ENCODE measurements at places on chromosomes 12 and 14. TPM values are rescaled to one million over a fixed set of nuclear protein-coding genes. Genes with fewer than 3 reads are reported as not detected.

GRCh38 chr12:81819991-81820633 lies 61.0 kb upstream of the PPFIA2 start:
- ATAC-seq = no peak

DNA sequence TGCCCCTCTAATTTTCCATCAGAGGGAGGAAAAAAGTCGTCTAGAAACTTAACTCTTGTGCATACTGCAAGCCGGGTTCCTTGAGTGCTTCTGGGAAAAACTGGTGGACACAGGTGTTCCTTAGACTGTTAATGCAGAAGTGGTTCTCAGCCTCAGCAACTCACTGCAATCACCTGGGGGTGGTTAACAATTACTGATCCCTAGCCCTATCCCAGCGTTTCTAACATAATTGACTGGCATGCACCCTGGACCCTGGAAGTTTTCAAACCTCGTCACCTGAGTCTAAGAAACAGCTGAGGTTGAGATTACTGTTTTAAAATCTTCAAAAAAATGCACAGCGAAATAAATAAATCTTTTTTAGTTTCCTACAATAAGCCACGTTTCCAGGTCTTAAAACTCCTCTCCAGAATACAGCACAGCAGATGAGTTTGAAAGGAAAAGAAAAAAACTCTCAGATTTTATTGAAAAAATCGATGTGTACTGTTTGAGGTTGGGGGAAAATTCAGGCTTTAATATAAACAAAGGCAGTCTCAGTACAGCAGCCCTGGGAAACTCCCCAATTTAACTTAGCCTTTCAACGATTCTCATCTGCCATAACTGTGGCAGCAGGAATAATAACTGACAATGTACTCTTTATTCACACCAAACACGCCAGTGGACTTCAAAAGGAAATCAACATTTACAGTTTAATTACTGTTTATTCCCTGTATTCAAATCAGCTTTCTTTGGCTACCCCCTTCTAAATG lies 45.4 kb downstream of the PHLDA1 start:
- ATAC-seq = no peak

GRCh38 chr12:128820723-128821432 lies 2.9 kb downstream of the SLC15A4 start:
- ATAC-seq = no peak

RTL1 gene
- not detected for total RNA-seq

DNA sequence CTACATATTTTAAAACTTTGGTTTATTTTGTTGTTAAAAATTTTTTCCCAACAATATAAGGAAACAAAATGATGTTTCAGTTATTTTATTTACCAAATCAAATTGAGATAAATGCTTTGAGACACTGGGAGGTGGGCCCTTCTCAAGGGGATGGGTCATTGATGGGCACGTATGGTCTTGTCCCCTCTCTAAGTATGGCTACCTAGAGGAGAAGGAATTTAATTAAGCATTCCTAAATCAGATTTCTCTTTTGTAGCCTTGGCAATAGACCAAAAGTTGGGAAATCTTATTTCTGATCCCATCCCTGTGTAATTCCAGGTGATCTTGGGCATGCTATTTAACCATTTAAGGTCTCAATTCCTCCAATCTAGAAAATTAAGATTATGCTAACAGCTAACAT lies 79.0 kb downstream of the SCN8A start:
- ATAC-seq = no peak

DNA sequence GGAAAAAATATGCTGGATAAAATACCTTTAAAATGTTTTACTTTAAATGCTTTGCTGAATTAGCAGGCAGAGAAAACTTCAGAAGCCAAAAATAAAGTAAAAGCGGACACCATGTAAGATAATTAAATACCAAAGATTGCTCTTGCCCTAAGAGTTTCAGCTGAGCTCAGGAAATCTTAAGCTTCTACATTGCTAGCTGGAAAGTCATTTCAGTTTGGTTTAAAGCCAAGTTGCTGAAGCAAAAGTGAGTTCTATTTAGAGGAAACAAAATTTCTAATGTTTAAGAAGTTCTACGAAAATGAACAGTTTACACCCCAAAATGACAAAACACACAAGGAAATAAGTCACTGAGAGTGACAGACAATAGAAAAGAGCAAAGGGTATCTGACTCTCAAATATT lies 310.0 kb downstream of the ADAMTS20 start:
- no peak for ATAC-seq

DNA sequence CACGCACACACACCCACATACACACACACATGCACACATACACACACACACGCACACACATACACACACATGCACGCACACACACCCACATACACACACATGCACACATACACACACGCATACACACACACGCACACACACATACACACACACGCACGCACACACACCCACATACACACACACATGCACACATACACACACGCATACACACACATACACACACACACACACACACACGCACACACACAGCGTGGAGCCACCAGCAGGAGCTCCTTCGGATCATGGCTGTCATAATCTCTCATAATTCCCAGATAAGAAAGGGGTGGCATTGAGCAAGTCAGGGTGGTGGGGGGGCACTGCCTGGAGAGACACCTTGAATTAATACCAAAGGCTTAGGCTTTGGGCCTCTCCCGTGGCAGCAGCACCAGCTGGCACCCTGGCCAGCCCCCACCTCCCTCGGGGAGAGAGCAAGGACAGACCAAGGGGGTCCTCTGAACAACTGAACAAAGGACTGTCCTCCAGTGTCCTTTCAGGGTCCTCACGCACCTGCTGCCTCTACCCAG lies 21.9 kb downstream of the ANO2 start:
- ATAC-seq = no peak

GRCh38 chr12:18057051-18057450 lies 32.9 kb downstream of the RERGL start:
- no peak for ATAC-seq

DNA sequence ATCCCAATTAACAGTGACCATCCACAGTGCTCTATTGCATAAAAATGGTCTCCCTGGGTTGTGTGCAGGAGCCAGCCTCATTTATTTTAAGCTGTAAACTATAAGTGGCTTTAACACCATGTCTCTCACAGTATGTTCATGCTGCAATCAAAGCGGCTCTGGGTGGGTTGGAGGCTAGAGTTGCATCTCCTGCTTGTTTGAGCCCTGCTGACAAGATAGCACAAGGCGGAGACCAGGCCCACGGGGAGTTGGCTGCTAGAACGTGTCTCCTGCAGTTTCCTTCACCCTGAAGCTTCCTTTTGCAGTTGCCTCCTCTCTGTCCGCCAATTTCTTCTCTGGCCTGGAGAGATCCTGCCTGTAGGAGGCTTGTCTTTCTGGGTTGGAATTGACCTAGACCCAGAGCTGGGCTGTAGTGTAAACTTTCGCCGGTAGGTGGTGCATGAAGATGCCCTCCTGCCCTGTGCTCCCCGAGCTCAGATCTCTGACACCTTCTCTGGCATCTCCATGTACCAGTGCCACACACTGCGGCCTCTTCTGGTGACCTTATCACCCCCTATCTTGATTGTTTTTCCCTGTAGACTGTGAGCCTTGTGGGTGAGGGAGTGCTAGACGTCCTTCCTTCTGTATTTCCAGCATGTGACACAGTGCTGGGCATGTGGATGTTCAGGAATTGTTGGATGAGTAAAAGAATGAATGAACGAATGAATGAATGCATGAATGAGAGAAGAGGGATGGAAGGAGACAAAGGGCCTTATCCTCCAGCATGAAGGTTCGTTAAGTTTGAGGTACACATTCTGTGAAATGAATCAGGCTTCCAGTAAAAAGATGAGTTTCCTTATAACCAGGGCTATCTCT lies 10.4 kb downstream of the OTUB2 start:
- peak; percentile 81 for ATAC-seq

GRCh38 chr12:102281231-102281630 lies 83.6 kb upstream of the PMCH start:
- no peak for ATAC-seq

- ATAC-seq = no peak
These were observed 51.9 kb downstream of the TPCN1 start for GRCh38 chr12:113273053-113273725.

DNA sequence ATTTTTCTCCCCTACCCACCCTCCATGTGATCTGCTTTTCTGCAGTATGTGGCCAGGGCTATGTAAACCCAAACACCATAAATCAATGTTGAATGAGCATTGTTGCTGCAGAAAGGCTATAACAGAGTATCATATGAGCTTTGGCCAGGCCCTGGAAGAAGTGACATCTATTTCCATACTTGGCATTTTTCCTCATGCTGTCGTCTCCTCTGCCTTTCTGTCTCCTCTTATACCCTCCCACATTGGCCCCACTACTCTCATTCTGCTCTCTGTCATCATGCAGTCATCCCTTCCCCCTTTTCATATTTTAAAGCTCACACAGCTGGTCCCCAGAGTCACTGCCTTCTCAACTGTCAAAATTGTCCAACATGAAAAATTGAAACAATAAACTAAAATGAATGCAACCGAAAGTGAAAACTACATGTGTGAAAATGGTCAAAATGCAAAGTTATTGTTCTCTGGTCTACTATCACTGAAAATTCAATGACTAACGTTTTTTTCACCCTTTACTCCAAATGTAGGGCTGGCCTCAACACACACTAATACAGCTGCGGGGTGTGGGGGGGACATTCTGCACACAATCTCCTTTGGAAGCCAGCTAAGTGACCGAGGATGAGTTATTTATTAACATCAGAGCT lies 290.7 kb upstream of the TMPO start:
- no peak for ATAC-seq

CMA1 gene
- 0.64 TPM for total RNA-seq

PRH2 gene
- not detected for total RNA-seq

PLEKHD1 gene
- not detected for total RNA-seq

GRCh38 chr14:99759546-99759925 lies 33.7 kb upstream of the EML1 start:
- peak; percentile 8 for ATAC-seq

ACAD10 gene
- 14.7 TPM for total RNA-seq

- ATAC-seq = no peak
These were observed 17.1 kb downstream of the FICD start for GRCh38 chr12:108531929-108532848.

GRCh38 chr14:54427871-54428270 lies 13.3 kb downstream of the CNIH1 start:
- no peak for ATAC-seq

- ATAC-seq = no peak
These were observed 25.7 kb downstream of the SPTSSA start for GRCh38 chr14:34436118-34436905.

- no peak for ATAC-seq
These were observed 136.6 kb downstream of the C12orf75 start for GRCh38 chr12:105466901-105467598.

DPY19L2 gene
- total RNA-seq = 0.80 TPM

- peak; percentile 83 for ATAC-seq
These were observed 9.2 kb downstream of the NDUFA12 start for GRCh38 chr12:94994312-94994711.

DNA sequence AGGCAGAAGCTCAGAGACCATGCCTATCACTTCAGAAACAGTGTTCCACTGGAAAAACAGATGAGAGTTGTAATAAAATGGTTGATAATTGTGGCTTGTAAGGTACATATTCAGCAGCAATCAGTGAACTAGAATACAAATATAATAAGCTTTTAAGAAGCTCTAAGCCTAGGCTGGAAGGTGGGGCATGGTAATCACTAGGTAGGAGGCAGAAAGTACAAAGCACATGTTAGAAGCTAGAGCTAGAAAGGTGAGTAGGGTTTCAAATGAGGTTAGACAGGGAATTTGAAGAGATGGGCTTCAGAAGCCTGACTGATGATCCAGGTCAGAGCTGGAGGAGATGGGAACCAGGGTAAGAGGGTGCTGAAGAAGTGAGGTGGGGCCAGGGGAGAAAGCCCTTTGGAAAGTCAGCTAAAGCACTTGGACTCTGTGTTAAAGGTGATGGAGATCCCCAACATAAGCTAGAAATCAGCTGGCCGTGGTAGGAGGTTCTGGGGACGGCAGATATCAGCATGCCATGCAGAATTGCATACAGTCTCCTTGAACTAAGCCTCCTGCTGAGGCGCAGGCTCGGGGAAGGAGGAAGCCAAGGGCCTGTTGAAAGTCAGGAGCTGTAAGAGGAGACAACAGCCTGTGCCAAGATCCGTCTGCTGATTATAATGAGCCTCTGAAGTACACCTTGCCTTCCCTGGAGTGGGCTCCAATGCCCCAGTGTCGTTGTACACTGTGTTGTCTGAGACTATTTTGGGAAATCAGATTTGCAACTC lies 659.4 kb downstream of the BCL11B start:
- no peak for ATAC-seq

DNA sequence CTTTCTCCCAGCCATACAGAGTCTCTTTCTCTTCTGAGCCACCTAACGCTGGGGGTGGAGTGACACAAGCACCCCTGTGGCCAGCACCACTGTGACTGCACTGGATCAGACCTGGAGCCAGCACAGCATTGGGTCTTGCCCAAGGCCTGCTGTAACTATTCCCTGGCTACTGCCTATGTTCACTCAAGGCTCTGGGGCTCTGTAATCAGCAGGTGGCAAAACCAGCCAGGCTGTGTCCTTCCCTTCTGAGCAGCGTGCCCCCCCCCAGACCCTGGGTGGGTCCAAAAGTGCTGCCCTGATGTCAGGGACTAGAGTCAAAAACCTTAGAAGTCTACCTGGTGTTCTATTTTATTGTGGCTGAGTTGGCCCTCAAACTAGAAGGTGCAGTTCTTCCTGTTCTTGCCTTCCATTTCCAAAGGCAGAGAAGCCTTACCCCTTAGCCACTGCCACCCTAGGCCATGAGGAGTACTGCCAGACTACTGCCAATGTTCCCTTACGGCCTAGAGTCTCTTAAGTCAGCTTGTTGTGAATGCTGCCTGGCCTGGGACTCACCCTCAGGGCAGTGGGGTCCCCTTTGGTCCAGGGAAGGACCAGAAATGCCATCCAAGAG lies 49.9 kb downstream of the PELI2 start:
- ATAC-seq = peak; percentile 80

ZFC3H1 gene
- total RNA-seq = 29.0 TPM

LTBP2 gene
- 14.4 TPM for total RNA-seq

- no peak for ATAC-seq
These were observed 16.5 kb upstream of the KRT78 start for GRCh38 chr12:52865090-52865944.

GDF3 gene
- total RNA-seq = not detected

CD163L1 gene
- 0.60 TPM for total RNA-seq

GRCh38 chr14:32225378-32225920 lies 22.4 kb upstream of the RNU6-8 start:
- ATAC-seq = no peak

TTC9 gene
- 40.5 TPM for total RNA-seq

SRRM4 gene
- total RNA-seq = not detected

DNA sequence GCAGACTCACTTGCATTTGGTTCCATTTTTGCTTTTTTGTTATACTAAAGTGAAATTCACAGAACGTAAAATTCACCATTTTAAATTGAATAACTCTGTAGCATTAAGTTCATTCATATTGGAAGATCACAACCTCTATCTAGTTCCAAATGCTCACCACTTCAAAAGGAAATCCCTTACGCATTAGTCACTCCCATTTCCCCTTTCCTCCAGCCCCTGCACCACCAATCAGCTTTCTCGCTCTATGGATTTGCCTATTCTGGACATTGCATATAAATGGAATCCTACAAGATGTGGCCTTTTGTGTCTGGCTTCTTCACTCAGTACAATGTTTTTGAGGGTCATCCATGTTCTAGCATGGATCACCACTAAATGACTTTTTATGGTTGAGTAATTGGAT lies 294.5 kb downstream of the KSR2 start:
- no peak for ATAC-seq

All from esophagus mucosa (tissue), 1 donor.